ENCODE measurements at places on chromosomes 7 and 10.

DNA sequence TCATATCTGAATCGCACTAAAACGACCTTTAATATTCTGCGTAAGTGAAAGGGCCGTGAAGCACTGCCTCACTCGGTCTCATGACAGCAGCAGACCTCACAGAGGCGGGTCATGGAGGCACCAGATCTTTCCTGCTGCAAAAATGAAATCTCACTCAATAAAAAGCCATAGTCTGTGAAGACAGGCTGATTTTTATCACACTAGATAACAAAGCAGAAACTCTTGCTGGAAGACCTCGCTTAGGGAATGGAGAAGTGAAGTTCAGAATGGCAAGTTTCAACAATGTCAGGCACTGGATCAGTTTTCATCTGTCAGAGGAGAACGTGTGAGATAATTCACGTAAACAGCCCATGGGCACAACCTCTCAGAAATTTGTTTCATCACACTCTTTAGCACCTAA lies 8.0 kb downstream of the SEPHS1 start:
- no peak for DNase-seq

DNA sequence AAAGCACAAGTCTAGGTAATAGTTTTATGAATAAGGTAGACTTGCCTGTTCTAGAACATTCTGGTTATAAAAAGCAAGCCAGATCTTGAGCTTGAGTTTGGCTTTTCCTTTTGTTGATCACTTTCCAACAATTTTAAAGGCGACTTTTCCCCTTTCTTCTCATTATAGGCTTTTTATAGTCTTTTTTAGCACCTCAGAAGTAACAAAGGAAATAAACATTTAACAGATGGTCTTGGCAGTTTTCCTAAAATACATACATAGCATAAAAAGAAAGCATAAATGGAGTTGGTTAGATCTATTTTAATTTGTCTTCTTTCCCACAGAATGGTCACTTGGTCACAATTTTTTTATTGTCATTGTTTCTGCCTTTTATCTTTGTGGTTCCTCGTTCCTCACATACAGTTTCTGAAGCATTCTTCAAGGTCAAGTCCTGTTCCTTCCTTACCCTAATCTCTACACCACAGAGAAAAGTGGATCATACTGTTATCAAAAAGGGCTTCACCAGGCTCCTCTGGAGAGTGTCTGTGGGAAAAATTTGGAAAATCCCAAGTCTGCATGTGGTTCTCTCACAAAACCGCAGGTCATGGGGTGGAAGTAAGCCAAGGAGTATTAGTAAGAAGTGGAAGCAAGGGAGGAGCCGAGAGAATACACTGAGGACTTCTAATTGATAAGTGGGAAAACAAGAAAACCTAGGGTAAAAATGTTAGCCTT lies 31.3 kb downstream of the THNSL1 start:
- DNase-seq, result no peak

GRCh38 chr7:138338361-138338760 lies 121.7 kb upstream of the TRIM24 start:
- DNase-seq, result no peak

- no peak for DNase-seq
These were observed 41.3 kb upstream of the ARL4A start for GRCh38 chr7:12646139-12646538.

DNA sequence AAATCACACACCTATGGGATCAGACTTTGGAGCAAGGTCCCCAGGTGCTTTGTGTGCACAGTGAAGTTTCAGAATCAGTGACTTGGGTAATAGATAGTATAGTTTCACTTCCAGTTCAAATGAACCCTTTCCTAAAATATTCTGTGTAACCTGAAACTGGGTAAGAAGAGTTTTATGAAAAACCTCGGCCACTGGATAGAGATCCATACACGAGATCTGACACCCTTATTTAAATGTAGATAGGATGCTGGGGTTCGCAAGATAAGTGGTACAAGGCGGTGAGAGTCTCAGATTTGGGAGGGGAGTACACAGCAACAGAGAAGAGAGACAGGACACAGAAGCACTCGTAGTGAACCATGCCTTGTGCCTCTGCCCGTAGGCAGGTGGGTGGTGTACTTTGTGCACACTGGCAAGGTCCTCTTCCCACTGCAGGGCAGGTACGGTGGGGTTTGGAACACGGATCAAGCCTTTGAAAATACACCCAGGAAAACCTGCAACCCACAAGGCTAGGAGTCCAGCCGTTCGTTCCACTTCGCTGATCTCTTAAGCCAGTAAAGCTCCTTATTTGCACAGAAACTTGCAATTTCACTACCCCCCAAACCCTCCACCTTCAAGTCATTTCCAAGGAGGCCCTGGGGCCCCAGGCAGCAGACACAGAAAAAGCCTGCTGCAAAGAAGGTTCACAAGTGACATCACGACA lies 162.8 kb downstream of the USP6NL start:
- DNase-seq, result no peak

- no peak for DNase-seq
These were observed 140.5 kb downstream of the LRRC4 start for GRCh38 chr7:127890726-127891125.

DNA sequence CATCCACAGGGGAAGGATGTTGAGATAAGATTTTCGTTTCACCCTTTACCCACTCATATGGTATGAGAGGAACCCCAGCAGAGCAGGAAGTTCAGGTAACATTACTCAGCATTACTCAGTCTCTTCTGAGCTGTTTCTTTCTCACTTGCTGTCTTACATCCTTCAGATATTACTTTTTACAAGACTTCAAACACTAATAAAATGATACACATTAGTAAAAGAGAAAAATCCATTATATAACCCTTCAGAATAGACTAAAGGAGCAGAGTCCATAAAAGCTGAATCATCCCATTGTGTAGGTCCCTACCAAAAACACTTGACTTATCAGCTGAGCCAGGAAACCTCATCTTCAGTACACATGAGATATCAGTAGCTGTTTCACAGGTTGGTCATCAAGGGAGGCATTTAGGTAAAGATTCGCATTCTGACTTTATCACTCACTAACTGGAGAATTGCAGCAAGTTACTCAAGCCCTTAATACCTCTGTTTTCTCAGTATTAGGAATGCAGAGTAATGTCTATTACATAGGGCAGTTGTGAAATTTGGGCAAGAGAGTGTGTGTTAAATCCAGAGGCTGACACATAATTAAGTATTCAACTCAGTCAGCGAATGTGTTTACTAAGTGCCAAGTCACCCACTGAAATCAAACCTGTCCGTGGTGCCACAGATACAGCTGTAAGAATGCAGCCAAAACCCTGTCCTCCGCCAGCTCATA lies 44.7 kb downstream of the KLF6 start:
- DNase-seq, result peak; percentile 12

- no peak for DNase-seq
These were observed 182.4 kb downstream of the INHBA start for GRCh38 chr7:41520445-41520844.

DNA sequence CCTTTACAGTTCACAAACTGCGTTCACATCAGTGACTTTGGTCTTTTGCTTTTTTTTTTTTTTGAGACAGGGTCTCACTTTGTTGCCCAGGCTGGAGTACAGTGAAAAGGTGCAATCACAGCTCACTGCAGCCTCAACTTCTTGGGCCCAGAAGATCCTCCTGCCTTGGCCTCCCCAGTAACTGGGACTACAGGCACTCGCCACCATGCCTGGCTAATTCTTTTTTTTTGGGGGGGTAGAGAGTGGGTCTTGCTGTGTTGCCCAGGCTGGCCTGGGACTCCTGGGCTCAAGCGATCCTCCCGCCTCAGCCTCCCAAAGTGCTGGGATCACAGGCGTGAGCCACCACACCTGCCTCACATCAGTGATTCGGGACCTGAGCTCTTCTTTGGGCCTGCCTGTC lies 35.7 kb upstream of the UNCX start:
- DNase-seq, result no peak

GRCh38 chr7:134767520-134768168 lies 11.8 kb upstream of the CALD1 start:
- no peak for DNase-seq

DNA sequence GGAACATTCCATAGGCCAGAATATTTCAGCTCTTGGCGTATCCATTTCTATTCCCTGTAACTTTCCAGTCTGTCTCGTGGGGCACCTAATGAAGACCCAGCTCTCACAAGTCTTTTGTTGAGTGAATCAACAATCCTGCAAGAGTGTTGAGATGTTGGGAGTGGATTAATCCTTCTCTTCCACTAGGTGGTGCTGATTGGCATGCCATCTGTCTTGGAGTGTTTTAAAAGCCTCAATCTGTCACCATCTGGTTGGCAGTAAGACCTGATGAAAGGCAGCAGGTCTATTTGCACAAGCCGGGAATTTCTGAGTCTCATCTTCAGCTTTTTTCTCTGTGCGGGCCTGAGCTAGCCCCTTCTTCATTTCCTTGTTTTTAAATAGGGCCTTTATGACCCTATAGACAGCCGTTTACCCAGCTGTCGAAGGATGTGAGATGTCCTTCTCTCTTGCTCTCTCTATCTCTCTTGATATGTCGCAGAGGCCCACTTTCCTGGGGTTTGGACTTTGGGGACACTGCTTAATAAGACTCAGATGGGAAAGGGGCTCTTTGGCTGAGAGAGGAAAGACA lies 180.5 kb downstream of the ZNF365 start:
- DNase-seq, result no peak

- no peak for DNase-seq
These were observed 7.3 kb downstream of the SEPHS1 start for GRCh38 chr10:13340626-13341376.

- no peak for DNase-seq
These were observed 59.5 kb downstream of the ASB13 start for GRCh38 chr10:5606864-5607263.

DNA sequence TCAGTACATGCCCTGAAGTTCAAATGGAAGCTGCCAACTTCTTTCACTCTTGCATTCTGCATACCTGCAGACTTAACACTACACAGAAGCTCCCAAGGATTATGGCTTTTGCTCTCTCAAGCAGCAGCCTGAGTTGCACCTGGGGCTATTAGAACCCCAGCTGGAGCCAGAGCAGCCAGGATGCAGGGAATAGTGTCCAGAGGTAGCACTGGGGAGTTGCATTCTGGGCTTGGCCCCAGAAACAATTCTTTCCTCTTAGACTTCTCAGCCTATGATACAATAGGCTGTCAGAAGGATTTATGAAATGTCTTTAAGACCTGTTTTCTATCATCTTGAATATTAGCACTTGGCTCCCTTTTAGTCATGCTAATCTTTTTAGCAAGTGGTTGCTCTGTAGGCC lies 886.7 kb upstream of the GHITM start:
- DNase-seq, result no peak

GRCh38 chr10:51270936-51271530 lies 196.7 kb downstream of the PRKG1 start:
- DNase-seq, result no peak

- peak; percentile 57 for DNase-seq
These were observed 1.4 kb upstream of the DRGX start for GRCh38 chr10:49397036-49397999.

- DNase-seq, result no peak
These were observed 6.6 kb upstream of the ABCC2 start for GRCh38 chr10:99775850-99776249.

GRCh38 chr7:82167558-82168314 lies 275.8 kb downstream of the CACNA2D1 start:
- no peak for DNase-seq

GRCh38 chr7:139897422-139898090 lies 68.5 kb downstream of the TBXAS1 start:
- no peak for DNase-seq

DNA sequence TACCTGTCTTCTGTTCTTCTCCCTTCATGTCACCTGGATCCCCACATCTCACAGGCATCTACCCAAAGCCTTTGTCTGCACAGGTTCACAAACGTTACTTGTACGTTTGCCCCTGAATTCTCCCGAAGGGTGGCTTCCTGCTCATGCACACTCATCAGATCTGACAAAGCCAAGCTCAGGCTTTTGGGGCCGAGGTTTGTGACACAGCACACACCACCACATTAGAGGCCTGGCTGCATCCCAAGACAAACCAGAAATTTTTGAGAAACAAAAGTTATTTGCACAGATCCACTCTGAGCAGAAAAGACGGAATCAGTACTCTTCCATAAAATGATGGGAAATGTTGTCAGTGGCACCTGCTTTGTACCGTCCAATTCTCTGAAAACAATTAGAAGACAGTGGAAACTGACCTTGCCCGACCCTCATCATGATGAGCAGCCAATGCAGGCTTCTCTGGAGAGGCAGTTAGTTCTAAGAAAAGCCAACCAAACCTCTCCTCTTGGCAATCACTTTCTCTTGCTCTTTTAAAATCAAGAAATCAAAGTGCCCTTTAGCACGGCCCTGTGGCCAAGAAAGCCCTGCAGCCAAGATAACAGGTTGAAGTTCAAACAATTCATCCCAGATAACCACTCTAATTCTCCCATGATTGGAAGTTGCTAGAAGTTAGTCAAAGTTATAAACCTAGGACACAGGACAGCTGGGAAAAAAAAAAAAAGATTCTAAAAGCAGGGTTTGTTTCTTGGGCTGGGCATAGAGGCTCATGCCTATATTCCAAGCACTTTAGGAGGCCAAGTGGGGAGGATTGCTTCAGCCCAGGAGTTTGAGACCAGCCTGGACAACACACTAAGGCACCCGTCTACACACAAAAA lies 13.6 kb upstream of the SVIL start:
- DNase-seq, result no peak

DNA sequence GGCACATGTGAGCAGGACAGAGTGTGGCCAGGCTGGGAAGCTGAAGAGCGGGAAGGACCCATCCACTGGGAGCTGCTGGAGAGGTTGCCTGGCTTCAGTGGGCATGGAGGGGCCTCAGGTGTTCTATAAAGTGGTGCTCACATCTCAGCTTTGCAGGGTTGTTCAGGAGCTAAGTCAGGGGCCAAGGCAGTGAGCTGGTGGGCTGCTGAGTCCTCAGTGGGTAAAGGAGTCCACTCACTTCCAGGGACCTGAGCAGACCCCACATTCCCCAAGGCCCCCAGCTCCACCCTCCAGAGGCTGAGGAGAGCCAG lies 28.8 kb upstream of the C10orf53 start:
- DNase-seq, result peak; percentile 27

- DNase-seq, result no peak
These were observed 201.2 kb downstream of the LHFPL3 start for GRCh38 chr7:104529567-104529966.

- DNase-seq, result peak; percentile 64
These were observed 100.9 kb upstream of the PDLIM1 start for GRCh38 chr10:95391581-95392216.

DNA sequence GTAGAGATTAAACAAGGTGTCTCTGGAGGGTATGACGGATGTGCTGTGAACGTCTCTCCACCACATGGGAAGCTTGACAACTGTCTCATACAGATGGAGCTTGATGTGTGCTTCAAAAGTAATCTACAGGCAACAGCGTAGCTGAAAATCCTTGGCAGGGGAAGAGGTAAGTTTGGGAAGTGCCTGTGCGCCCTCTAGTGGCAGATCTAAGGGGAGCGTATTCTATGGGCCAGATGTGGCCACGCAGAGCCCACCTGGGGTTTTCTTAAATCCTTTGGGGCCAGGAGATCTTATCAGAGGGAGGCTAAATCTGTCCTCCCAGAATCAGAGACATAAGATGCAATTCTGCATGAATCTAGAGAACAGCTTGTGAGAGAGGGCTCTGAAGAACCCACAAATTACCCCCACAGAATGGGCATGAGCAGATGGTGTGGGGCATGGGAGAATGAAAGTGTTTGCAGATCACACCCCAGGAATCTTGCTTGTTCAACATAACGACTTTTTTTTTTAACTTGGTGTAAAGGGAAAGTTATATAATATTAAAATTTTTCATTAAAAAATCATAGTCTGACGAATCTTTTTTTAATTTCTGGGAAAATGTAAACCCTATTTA lies 91.2 kb upstream of the MPP7 start:
- DNase-seq, result peak; percentile 83

- no peak for DNase-seq
These were observed 323.7 kb upstream of the ANKRD30A start for GRCh38 chr10:36801660-36802059.

- no peak for DNase-seq
These were observed 18.9 kb downstream of the BAZ1B start for GRCh38 chr7:73503229-73503628.

GRCh38 chr7:19491821-19492452 lies 216.9 kb downstream of the POLR1F start:
- no peak for DNase-seq
